Hematopoietic multipotent progenitor cell treated with erythropoietin and hydrocortisone succinate and interleukin-3 and kit ligand, for 8 days (in vitro differentiated cells): ENCODE measurements at places on chromosomes 12 and 14.

DNA sequence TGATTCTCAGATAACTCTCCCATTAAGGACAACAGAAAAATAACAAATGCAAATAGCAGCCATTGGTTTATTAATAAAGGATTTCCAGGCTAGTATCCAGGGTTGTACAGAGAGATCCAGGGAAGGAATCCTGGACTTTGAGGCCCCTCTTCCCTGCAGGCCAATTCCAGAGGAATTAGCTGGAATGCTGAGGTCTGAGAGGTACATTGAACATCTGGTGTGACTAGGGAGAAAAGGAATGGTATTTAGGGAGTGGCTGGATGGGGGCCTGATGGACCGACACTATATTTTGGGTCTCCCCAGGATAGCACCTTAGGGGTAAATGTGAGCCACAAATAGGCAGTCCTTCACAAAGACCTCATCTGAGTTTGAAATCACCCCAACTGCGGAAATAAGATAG, 924.5 kb downstream of the AACS start:
- no peak for DNase-seq

DNA sequence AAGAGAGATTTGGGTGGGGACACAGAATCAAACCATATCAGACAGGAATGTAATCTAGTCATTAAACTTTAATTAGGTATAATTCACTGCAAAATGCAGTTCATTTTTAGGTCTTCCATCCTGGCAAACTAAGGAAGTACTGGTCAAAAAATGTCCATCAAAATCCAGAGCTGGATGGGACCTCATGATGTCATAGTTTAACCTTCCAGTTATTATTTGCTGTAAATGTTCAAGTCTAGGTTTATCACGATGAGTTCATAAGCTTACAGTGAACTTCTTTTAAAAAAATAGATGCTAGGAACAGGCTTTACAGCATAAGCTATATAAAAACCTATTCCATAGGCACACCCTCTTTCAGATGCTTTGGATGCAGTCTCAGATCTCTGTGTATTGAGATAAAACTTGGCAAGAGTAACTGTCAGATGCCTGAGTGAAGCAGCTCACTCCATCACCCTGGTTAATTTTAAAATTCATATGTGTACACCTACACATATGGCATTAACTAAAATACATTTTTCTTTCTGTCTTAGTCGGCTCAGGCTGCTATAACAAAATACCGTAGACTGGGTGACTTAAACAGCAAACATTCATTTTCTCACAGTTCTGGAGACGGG, 7.9 kb downstream of the SSPN start:
- no peak for DNase-seq

DNA sequence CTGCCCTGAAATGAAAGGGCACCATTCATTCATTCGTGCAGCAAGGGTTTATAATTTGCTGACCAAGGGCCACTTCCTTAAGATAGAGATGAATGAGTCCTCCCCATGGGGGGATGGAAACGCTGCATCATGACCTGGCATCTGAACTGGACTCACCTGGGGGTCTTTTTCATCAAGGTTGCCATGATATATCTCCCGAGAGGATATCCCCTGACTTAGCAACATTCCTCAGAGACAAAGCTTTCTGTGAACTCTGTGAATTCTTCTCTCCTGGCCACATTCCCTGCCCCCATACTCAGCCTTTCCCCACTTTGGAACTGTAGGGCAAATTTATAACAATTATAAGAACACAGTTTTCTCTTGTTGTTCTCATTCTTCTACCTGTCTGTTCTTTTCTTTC, 30.8 kb downstream of the SRRM4 start:
- DNase-seq = no peak

GRCh38 chr12:96347130-96347699, 53.0 kb downstream of the CDK17 start:
- DNase-seq = no peak

DNA sequence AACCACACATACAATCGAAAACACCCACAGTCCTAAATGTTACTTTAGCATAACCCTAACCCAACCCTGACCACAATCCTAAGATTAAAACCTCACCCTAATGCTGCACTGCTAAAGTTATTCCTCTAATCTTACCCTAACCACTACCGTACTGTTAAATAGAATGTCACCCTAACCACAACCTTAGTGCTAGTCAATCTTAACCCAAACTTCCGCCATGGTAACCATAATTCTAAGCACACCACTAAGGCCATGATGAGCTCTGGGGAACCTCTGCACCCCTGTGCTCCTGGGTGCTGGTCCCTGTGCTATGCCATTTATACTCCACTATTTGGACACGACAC, 38.0 kb downstream of the LTBP2 start:
- DNase-seq = no peak

DNA sequence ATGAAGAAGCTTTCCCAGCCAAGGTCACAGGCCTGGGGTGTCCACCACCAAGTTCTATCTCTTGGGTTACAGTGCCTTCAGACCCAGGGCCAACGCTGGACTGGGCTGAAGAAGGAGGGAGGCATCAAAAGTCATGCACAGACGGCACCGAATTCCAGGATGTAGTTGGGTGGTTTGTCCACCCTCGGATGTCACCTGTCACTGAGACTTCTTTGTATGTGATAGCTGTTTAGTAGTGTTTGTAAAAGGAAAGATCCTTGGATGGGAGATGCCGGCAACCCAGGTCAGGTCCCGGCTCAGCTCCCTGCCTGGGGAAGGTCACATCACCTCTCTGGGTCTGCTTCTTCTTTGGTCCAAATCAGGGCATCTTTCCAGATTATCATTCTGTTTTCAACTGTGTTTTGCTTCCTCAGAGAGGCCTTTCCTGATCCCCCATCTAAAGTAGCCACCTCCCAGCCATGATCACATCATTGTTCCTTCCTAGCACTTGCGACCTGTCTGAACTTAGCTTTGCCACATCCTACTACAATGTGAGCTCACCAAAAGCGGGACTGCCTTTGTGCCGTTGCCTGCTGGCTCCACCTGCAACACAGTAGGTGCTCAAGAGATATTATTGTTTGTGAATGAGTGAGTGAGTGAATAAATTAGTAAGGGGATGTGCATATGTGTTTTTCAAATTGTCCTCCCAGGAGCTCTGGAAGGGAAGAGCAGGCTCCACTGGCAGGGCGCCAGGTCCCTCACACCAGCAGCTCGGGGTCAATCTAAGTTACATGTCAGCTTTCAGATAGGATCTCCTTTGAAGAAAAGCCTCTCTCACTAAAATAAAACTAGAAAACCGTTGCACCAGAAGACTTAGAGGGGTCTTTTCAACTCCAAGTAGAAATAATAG, 2.1 kb downstream of the TSPAN11 start:
- DNase-seq = no peak

DNA sequence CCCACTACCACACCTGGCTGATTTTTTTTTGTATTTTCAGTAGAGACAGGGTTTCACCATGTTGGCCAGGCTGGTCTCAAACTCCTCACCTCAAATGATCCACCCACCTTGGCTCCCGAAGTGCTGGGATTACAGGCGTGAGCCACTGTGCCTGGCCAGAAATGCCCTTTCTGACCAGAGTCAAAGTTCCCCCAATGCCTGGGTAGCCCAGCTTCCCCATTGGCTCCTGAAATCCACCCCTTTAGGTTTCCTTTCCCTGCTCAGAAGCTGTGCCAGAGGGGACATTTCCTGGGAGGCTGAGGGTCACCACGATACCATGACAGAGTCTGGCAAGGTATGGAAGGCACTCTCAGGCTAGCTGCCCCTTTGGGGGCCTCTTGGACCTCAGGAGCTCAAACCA, 3.5 kb downstream of the GSTZ1 start:
- DNase-seq = no peak
